ENCODE measurements at places on chromosomes 7 and 10. TPM values are rescaled to one million over a fixed set of nuclear protein-coding genes. Genes with fewer than 3 reads are reported as not detected.

DNA sequence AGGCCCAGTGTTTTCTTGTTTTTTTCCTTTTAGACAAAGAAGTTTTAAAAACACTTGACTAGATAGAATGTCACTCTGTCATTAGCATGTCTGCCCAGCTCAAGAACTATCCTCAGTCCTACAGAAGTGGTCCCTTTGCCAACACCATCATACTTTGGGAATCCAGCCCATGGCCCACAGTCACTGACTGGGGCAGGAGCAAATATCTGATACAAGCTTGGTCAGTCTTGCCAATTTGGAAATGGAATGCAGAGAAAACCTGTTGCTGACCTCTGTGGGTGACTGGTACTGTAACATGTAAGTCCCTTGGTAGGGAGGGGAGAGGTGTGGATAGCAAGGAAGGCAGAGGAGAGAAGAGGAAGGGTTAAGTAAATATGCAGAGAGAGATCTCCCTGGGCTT, 47.8 kb downstream of the IPMK start:
- DNase-seq: no peak

GRCh38 chr7:3294432-3295100, 6.5 kb upstream of the SDK1 start:
- no peak for DNase-seq

- DNase-seq: no peak
Measured at GRCh38 chr10:43843321-43844101, 194.8 kb upstream of the ZNF32 start.

DNA sequence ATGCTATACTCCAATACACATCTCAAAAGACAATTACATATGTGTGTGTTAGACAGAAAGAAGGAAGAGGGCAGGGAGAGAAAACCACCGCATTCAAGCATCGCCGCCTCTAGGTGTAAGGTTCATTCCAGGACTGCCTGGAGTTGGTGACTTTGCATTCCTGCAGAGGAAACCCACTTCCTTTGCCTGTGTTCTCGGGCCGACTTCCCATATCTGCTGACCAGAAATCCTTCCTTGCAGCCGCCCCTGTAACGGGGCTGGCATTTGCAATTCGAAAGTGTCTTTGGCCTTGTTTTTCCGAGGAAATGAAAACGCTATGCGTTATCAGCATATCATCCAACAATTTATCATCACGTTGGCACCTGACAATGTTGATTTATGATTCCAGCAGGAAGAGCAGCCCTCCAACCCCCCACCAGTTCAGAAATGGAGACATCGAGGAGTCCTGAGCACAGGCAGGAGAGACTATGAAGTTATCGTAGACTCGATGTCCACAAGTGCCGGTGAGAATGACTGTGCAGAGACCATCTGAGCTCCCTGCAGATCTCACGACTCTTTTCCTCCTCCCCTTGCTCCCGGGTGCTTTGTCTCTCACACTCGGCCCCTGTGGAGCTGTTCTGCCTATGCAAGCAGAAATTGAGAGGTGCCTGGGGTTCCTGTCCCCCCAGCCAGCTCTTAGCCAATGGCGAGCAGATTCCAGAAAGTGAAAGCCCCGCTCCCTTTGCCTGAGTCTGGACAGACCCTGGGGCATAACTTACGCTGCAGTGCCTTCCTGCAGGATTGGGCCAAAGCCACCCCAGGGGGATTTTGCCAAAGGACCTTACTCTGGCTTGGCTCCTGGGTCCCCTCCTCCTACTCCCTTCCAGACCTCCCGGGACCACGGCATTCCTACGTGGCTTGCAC, 68.9 kb upstream of the FOXK1 start:
- DNase-seq: no peak

DNA sequence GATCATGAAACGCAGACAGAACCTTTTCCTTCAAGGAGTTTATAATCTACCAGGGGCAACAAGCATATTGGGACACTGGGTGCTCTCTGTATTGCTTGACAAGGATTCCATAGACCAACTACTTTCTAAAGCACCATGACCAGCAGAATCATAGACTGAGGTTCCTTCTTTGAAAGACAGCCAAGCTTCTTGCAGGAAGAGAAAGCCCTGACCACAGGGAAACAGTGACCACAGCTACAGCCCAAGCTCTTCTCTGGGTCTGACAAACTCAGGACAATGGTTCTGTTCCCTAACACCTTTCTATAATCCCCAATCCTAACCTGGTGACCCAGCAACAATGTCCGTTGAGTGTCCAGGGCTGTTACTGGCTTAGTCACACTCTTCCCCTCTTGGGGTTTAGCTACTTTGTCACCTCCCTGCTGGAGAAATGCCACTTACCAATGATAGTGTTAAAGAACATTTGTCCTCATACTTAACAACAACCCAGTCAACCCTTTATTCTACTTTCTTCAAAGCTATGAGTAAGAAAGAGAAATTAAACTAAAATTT, 155.7 kb downstream of the JAZF1 start:
- DNase-seq: no peak

GRCh38 chr7:5469375-5470166, 45.9 kb upstream of the TNRC18 start:
- DNase-seq: no peak

DNA sequence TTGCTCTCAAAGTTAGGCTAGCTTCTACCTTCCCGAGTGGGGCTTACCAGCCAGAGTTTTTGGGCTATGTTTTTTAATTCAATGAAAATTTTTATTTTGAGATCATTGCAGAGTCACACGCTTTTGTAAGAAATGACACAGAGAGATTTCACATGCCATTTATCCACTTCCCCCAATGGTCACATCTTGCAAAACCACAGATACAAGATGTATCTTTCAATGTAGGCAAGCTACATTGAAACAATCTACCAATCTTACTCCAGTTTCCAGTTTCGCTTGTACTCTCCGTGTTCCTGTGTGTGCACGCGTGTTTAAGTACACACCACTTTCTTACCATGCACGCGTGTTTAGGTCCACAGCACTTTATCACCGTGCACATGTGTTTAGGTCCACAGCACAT, 89.4 kb upstream of the LEP start:
- DNase-seq: no peak

DNA sequence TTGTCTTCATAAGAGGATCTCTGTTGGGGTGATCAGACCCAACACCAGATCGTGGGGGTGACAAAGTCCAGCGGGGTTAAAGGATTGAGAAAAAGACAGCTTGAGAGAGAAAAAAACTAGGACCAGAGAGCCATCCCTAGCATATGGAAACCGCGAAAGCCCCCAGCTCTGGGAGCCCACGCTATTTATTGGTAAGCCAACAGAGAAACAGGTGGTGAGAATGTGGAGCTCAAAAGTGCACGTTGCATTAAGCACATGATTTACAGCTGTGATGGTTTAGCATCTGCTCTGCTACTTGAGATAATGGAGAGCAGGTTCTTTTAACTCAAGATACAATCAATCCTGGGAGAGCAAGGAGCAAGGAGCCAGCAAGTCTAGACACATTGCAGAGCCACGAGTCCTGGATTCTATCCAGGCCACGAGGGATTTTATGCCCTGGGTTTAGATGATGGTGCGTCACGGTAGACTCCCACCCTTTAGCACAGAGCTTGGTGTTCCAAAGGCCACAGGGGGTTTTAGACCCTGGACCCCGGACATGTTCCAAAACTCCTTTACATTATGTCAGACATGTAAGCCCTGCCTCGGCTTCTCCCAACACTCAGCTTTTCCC, 755.2 kb upstream of the SORCS1 start:
- DNase-seq: no peak

DNA sequence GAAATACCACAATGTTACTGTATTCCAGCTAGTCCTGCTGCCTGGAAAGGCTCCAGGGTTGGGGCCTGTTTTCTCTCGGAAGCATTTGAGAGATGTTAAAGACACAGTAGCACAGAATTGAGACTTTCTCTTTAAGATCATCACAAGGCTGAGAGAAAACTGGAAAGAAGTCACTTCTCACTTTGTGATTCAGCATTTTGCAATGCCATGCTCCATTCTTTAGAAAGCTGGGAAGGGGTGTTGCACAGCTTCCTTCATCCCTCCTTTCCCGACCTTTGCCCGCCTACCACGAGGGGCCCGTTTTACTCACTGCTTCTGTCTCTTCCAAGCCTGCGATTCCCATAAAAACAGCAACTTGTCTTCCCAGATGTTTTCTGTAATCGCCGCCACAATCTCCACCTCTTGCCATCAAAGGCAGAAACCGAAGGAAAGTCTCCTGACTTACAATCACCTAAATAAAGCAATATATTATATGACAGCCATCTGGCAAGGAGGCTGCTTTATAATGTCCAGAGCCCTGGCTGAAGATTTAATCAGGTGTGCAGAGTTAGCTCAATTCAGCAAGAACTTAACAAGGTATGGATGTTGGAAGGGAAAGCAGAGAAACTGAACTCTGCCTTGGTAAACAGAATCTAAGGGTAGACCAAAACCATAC, 18.9 kb downstream of the NOD1 start:
- no peak for DNase-seq

GRCh38 chr7:111098011-111098925, 7.3 kb downstream of the LRRN3 start:
- no peak for DNase-seq

DNA sequence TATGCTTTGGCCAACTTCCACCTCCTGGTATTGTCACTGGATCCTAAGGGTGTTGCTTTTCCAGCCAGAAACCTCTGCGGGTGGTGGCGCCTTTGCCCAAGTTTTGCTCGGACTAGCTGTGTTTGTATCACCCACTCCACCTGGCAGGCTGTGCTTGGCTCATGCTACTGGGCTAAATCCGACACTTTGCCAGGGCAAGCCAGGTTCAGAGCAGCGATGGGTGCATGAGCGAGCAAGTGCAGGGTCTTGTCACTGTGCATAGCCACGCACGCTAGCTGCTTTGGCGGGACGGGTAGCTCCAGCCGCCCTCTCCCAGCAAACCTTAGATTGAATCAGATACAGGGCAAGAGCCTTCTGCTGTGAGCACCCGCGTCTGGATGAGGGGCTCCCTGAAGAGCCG, 737.5 kb downstream of the PCDH15 start:
- no peak for DNase-seq

The HMX2 gene
- not detected for total RNA-seq

The GIMAP7 gene
- 47.0 TPM for total RNA-seq

The ATP6V0A4 gene
- total RNA-seq: 2.4 TPM

The OR2A5 gene
- not detected for total RNA-seq

The TCAF2 gene
- total RNA-seq: 4.4 TPM

Measured in upper lobe of right lung (tissue), 1 donor.